ENCODE measurements at places on chromosomes 5 and 9.

GRCh38 chr9:31683116-31683515 is 701.3 kb upstream of the ACO1 start:
- DNase-seq: no peak

- no peak for DNase-seq
These were observed 3.6 kb downstream of the RPL12 start for GRCh38 chr9:127447416-127448111.

DNA sequence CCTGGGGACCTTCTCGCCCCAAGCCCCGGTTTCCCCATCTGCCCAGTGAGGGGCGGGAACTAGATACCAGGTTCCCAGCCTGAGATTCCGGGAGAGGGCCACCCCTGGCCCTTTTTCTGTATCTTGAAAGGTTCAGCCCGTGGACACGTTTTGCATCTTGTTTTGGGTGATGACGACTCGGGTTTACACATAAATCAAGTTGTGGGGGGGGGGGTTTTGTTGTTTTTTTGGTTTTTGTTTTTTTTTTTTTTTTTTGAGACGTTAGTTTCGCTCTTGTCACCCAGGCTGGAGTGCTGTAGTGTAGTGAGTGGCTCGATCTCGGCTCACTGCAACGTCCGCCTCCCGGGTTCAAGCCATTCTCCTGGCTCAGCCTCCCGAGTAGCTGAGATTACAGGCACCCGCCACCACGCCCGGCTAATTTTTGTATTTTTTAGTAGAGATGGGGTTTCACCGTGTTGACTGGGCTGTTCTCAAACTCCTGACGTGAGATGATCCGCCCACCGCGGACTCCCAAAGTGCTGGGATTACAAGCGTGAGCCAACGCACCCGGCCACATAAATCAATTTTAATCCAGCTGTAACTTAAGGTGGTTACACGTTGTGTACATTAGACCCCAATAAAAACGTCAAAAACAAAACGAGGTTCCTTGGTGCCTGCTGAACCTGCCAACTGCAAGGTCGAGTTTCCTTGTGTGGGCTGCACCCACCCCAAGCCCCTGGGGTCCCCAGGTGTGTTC is 1.1 kb upstream of the BRD3 start:
- peak; percentile 56 for DNase-seq

DNA sequence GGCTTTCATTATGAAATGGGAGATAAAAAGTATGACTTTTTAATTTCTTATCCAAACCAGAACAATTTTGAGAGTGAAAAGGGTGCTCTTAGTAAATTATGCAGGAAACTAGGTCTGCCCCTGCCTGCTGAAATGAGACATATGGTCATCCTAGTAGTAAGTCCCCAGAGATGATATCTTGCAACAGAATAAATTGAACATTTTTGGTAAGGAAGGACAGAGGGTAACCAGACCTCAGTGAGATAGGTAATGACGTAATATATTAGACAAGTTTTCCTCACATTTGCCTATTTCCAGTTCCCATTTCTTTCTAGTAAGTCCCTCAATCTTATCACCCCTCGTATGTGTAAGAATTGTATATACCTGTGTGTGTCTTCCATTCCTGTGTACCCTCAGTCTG is 91.8 kb downstream of the EQTN start:
- DNase-seq: no peak
